Urothelium cell line (cell line): ENCODE measurements at places on chromosomes 16 and 17.

DNA sequence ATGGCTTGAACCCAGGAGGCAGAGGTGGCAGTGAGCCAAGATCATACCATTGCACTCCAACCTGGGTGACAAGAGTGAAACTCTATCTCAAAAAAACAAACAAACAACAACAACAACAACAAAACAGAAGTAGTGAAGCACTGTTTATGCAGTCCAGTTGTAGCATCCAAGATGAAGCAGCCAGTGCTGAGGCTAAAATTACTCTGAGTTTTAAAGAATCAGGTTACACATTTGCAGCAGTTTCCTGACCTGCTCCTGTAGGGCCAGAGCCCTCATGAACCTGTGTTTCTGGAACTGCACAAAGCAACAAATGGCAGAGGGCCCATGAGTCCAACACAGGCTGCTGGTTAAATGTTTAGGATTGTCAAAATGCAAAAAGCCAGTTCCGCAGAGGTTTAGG is 499.5 kb upstream of the PSMD7 start:
- no peak for DNase-seq

DNA sequence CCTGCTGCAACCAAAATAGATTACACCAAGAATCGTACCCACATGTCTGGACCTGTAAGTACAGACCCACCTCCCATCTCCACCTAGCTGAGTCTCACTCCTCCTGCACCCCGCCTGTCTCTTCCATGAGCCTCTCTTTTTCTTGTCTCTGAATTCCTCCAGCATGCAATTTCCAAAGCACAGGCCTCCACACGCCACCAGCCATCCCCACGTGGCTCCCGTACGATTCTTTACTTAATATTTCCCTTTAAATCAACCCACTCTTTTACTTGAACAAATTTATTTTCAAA is 1.2 kb downstream of the RPH3AL start:
- no peak for DNase-seq

GRCh38 chr17:64155751-64156544 is 26.0 kb upstream of the ERN1 start:
- no peak for DNase-seq

DNA sequence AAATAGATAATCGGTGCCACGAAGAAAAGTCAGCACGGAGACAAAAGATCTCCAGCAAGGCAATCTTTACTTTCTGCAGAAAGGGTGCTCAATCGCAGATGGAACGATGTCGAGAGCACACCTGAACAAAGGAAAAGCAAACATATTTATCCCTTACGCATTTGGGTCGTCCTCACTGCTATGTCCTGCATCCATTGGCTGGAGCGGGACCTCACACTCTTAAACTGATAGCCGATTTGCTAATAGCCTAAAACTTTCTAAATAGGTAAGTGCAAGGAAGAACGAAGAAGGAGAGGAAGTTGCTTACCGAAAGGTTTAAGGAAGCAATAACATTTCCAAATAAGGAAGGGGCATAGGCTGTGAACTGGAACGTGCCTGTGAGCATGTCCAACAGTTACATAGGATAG is 1.2 kb upstream of the AKAP10 start:
- DNase-seq = no peak

- DNase-seq = no peak
Observed at GRCh38 chr16:12532871-12533610, 270.6 kb downstream of the CPPED1 start.

DNA sequence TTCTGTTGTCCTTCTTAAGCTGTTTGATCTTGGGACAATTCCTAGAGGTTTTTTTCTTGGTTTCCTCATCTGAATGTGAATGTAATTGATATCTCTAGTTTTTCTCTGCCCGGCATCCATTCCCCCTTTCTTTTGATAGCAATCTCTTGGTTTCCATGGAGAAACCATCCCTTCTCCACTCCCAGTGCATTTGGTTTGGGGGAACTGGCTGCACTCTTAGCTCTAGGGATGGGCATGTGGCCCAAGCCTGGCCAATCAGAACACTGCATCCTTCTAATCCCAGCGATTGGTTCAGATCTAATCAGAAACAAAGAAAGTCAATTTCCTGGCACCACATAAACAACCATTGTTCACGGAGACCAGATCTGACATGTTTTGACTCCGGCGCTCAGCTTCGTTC is 45.1 kb downstream of the IRX3 start:
- DNase-seq = no peak

DNA sequence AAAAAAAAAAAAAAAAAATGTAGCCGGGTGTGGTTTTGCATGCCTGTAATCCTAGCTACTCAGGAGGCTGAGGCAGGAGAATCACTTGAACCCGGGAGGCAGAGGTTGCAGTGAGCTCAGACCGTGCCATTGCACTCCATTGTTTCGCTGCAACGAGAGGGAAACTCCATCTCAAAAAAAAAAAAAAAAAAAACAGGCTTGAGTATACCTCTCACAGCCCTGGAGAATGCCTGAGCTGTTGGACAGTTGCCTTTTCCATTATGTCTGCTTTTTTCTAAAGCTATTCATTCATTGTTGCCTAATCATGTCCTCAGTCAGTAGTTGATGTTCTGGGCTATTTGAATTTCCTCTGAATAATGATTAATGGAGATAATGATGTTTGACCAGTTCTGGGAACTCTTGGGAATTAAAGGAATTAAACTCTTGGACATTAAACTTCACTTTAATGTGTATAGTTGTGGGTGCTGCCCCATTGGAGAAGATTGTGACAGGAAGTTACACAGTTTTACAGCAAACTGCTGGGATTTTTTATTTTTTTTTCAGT is 11.8 kb downstream of the HMOX2 start:
- DNase-seq = no peak

- no peak for DNase-seq
Observed at GRCh38 chr16:68227183-68227793, 8.6 kb downstream of the ESRP2 start.

GRCh38 chr16:58367252-58367651 is 25.0 kb upstream of the GINS3 start:
- DNase-seq = no peak

DNA sequence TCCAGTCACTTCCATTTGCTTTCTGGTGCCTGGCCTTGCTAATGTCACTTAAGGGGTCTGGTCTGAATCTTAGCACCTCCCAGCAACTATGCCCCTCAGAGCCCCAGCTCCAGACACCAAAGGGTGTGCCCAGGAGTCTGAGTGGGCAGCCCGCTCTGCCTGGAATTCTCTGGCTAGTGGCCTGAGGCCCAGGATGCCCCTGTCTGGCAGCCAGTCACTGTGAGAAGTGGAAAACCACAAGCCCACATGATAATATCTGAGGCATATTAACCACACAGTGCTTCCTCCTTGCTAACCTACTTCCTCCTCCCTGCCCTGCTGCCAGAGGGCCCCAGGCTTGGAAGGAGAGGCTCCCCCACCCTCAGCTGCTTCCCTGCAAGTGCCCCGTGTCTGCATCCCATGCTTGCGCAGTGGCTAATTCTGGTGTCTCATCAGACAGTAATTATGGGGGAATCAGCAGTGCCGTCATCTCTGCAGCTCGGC is 14.0 kb downstream of the SRCIN1 start:
- no peak for DNase-seq
